Vagina (tissue), 2 donors: ENCODE measurements at places on chromosomes 6 and 20.

DNA sequence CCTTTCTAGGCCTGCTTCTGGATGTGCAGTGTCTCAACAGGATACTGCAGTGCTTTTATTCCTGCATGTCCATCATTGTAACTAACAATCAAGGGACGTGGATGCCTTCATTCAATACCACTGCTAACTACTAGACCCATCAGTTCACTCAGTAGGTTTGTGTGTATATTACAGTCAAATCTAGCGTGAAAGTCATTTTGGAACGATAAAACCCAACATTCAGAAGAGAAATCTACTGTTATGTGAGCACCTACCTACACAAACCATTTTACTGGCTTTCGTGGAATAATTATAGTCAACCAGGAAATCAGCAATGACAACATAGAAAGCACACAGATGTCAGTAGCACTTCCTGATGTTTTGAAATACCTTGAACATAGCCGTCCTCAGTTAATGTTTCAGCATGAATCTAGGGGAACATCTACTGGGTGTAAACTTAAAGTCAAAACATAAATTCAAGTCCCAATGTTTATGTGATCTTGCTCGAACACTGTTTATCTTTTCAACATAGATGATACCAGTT, 270.6 kb downstream of the FARS2 start:
- H3K4me3 ChIP-seq = no peak overlapping the region
- H3K36me3 ChIP-seq = no peaks in the 10 kb centered on the region
- no peak overlapping the region for H3K27ac ChIP-seq
- H3K4me1 ChIP-seq = no peaks in the 10 kb centered on the region
- DNase-seq = no peak
- no peaks in the 10 kb centered on the region for H3K27me3 ChIP-seq

- peaks cover 4% of the 10 kb centered on the region for H3K4me1 ChIP-seq
- H3K36me3 ChIP-seq = no peaks in the 10 kb centered on the region
- H3K4me3 ChIP-seq = no peak overlapping the region
- H3K27ac ChIP-seq = no peak overlapping the region
- H3K27me3 ChIP-seq = no peaks in the 10 kb centered on the region
Measured at GRCh38 chr6:41602422-41602743, 35.9 kb upstream of the MDFI start.

DNA sequence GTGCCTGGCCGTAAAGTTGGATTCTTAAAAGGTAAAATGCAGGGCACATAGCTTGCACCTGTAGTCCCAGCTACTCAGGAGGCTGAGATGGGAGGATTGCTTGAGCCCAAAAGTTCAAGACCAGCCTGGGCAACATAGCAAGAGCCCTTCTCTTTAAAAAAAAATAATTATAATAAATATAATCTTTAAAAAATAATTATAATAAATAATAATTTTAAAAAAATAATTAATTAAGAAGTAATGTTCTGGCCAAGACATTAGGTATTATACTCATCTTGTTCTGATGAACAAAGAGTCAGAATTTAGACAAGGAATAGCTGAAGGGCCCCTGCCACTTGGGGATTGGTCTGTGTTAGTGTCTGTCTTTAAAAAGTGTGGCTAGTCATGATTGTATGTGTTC, 13.9 kb downstream of the ENTPD6 start:
- H3K27me3 ChIP-seq = no peaks in the 10 kb centered on the region
- H3K36me3 ChIP-seq = no peaks in the 10 kb centered on the region
- peaks cover 9% of the 10 kb centered on the region for H3K4me1 ChIP-seq
- no peak overlapping the region for H3K4me3 ChIP-seq

GRCh38 chr20:57902473-57902872, 192.7 kb upstream of the PMEPA1 start:
- no peak for DNase-seq
- H3K4me1 ChIP-seq = no peaks in the 10 kb centered on the region
- no peaks in the 10 kb centered on the region for H3K27me3 ChIP-seq
- H3K36me3 ChIP-seq = no peaks in the 10 kb centered on the region

GRCh38 chr6:72348926-72349325, 272.9 kb upstream of the KCNQ5 start:
- no peaks in the 10 kb centered on the region for H3K4me1 ChIP-seq
- H3K27me3 ChIP-seq = no peaks in the 10 kb centered on the region
- H3K36me3 ChIP-seq = no peaks in the 10 kb centered on the region
- no peak overlapping the region for H3K27ac ChIP-seq
- DNase-seq = no peak
- H3K4me3 ChIP-seq = no peak overlapping the region

GRCh38 chr6:106146852-106147351, 60.8 kb downstream of the PRDM1 start:
- H3K4me3 ChIP-seq = no peak overlapping the region
- DNase-seq = no peak
- H3K36me3 ChIP-seq = no peaks in the 10 kb centered on the region
- no peak overlapping the region for H3K27ac ChIP-seq
- H3K27me3 ChIP-seq = no peaks in the 10 kb centered on the region
- no peaks in the 10 kb centered on the region for H3K4me1 ChIP-seq

GRCh38 chr6:168098431-168098861, 19.4 kb upstream of the FRMD1 start:
- H3K36me3 ChIP-seq = no peaks in the 10 kb centered on the region
- no peak overlapping the region for H3K27ac ChIP-seq
- no peak overlapping the region for H3K4me3 ChIP-seq
- no peaks in the 10 kb centered on the region for H3K27me3 ChIP-seq
- no peak for DNase-seq

GRCh38 chr6:150395388-150396009, 26.7 kb downstream of the IYD start:
- H3K27me3 ChIP-seq = no peaks in the 10 kb centered on the region
- no peak overlapping the region for H3K27ac ChIP-seq
- DNase-seq = no peak
- no peaks in the 10 kb centered on the region for H3K36me3 ChIP-seq
- no peaks in the 10 kb centered on the region for H3K4me1 ChIP-seq
- H3K4me3 ChIP-seq = no peak overlapping the region

GRCh38 chr20:12928358-12928754, 80.4 kb upstream of the SPTLC3 start:
- DNase-seq = no peak
- no peaks in the 10 kb centered on the region for H3K27me3 ChIP-seq
- no peaks in the 10 kb centered on the region for H3K36me3 ChIP-seq
- H3K27ac ChIP-seq = no peak overlapping the region
- H3K4me1 ChIP-seq = no peaks in the 10 kb centered on the region

- peaks cover 31% of the 10 kb centered on the region for H3K27me3 ChIP-seq
- H3K4me3 ChIP-seq = no peak overlapping the region
- no peak overlapping the region for H3K27ac ChIP-seq
- H3K4me1 ChIP-seq = peaks cover 31% of the 10 kb centered on the region
- no peak for DNase-seq
Measured at GRCh38 chr20:20362774-20363433, 5.0 kb upstream of the INSM1 start.

GRCh38 chr6:130997061-130997753, 65.8 kb downstream of the EPB41L2 start:
- H3K4me3 ChIP-seq = no peak overlapping the region
- DNase-seq = no peak
- no peaks in the 10 kb centered on the region for H3K36me3 ChIP-seq
- H3K4me1 ChIP-seq = peaks cover 14% of the 10 kb centered on the region
- no peaks in the 10 kb centered on the region for H3K27me3 ChIP-seq
- no peak overlapping the region for H3K27ac ChIP-seq

GRCh38 chr20:43194137-43194536, 4.4 kb upstream of the PTPRT start:
- H3K27me3 ChIP-seq = no peaks in the 10 kb centered on the region
- no peak overlapping the region for H3K4me3 ChIP-seq
- no peak overlapping the region for H3K27ac ChIP-seq
- no peaks in the 10 kb centered on the region for H3K36me3 ChIP-seq
- H3K4me1 ChIP-seq = peaks cover 2% of the 10 kb centered on the region

DNA sequence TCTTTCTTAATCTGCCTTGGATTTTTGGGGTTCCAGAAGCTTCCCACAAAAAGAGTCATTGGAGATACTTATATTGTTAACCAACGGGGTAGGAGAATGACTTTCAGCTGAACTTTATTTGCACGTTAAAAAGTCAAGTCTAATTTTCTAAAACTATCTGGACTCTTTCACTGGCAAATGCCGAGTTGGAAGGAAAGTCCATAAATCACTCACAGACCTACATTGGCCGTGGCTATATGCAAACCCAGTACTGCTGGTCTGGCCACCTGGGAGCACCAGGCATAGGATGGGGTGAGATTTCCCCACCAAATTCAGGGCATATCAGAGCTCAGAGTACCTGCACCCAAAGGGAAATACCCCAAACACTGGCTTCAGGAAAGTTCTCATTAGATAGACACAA, 71.3 kb upstream of the SALL4 start:
- H3K27ac ChIP-seq = no peak overlapping the region
- H3K36me3 ChIP-seq = no peaks in the 10 kb centered on the region
- no peak overlapping the region for H3K4me3 ChIP-seq
- H3K27me3 ChIP-seq = no peaks in the 10 kb centered on the region
- H3K4me1 ChIP-seq = no peaks in the 10 kb centered on the region
- no peak for DNase-seq

GRCh38 chr6:134995536-134995935, 45.6 kb upstream of the ALDH8A1 start:
- H3K27ac ChIP-seq = no peak overlapping the region
- H3K27me3 ChIP-seq = no peaks in the 10 kb centered on the region
- H3K36me3 ChIP-seq = peaks cover 15% of the 10 kb centered on the region
- H3K4me1 ChIP-seq = no peaks in the 10 kb centered on the region
- DNase-seq = no peak

DNA sequence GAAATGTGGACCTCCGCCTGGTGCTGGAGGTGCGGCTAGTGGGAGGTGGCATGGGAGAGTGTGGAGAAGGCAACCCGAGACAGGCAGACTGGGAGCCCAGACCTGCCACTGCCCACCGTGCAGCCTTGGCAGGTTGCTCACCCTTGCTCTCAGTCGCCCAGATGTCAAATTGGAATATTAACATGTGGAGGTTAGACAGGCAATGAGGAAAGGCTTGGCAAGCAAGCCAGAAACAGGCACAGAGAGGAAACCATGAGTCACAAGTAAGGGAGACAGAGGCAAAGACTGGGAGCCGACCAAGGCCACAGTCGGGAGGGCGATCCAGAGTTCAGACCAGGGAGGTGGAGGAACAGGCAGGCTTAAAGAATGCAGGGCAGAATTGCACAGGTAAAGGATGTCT, 178.2 kb downstream of the FOXC1 start:
- no peaks in the 10 kb centered on the region for H3K27me3 ChIP-seq
- H3K4me3 ChIP-seq = no peak overlapping the region
- DNase-seq = no peak
- no peaks in the 10 kb centered on the region for H3K36me3 ChIP-seq
- H3K27ac ChIP-seq = no peak overlapping the region

DNA sequence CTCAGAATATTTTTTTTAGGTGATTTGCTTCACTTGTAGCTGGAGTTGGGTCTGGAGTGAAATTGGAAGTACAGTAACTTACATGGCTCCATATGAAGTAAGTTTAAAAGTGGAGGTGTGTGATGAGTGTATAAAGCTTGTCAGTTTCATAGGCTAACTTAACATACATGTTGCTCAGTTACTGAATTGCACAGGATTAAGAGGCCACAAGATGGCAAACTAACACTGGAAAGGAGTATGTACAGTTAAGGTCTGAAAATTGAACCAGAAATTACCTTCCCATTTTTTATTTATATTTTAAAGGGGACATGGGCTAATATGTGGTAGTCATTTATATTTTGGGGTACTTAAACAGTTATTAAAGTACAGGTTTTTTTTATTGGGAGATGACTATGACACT, 45.3 kb upstream of the SMIM8 start:
- no peak overlapping the region for H3K4me3 ChIP-seq
- H3K27ac ChIP-seq = no peak overlapping the region
- DNase-seq = no peak
- H3K36me3 ChIP-seq = no peaks in the 10 kb centered on the region

GRCh38 chr6:3956054-3956453, 106.9 kb downstream of the FAM50B start:
- no peak for DNase-seq
- H3K36me3 ChIP-seq = no peaks in the 10 kb centered on the region
- H3K27ac ChIP-seq = no peak overlapping the region
- no peaks in the 10 kb centered on the region for H3K4me1 ChIP-seq
- H3K4me3 ChIP-seq = no peak overlapping the region
- no peaks in the 10 kb centered on the region for H3K27me3 ChIP-seq

- no peaks in the 10 kb centered on the region for H3K4me1 ChIP-seq
Measured at GRCh38 chr20:36344517-36345132, 38.5 kb downstream of the DLGAP4 start.

- no peaks in the 10 kb centered on the region for H3K36me3 ChIP-seq
- H3K4me3 ChIP-seq = no peak overlapping the region
- no peak for DNase-seq
- no peaks in the 10 kb centered on the region for H3K27me3 ChIP-seq
- no peaks in the 10 kb centered on the region for H3K4me1 ChIP-seq
- no peak overlapping the region for H3K27ac ChIP-seq
Measured at GRCh38 chr20:11814267-11814666, 103.4 kb upstream of the BTBD3 start.

GRCh38 chr20:2234598-2235191, 61.1 kb upstream of the TGM3 start:
- no peak overlapping the region for H3K27ac ChIP-seq
- no peak for DNase-seq
- H3K4me1 ChIP-seq = peaks cover 14% of the 10 kb centered on the region
- H3K4me3 ChIP-seq = no peak overlapping the region
- H3K36me3 ChIP-seq = no peaks in the 10 kb centered on the region

DNA sequence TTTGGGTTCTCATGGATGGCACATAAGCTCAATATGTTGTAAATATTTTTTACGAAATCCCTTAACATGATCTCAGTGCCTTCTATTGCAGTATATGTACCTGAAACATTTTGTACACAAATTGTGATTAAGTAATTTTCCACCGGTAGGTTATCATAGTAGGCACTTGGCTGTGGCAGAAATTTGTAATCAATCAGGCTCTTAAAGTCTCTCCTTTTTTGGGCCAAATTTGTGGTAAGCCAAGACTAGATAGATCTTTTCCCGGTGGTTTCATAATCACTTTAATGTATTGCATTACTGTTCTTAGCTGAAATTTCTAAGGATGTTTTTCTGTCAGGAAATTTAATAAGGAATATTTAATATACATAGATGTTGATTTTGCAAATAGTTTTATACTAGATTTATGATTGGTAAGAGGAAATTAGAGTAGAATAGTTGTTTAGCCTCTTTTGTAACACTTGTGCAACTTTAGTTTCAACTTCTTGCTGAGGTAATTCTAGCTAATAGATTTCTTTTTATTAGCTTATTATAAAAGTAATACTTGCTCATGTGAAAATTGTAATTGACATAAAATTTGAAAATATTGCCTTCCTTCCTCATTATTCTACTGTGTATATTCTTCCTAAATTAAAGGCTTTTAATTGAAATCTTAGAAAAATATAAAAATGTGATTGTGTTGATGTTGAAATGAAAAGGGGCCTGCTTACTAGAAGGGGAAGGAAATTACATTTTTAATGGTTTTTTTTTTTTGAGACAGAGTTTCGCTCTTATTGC, 3.2 kb downstream of the PCMT1 start:
- no peak for DNase-seq
- no peaks in the 10 kb centered on the region for H3K27me3 ChIP-seq
- peaks cover 30% of the 10 kb centered on the region for H3K4me1 ChIP-seq
- no peak overlapping the region for H3K27ac ChIP-seq
- no peak overlapping the region for H3K4me3 ChIP-seq

GRCh38 chr20:39874049-39874893, 814.8 kb downstream of the MAFB start:
- H3K27ac ChIP-seq = no peak overlapping the region
- H3K4me3 ChIP-seq = no peak overlapping the region
